Effector memory CD4-positive, alpha-beta T cell (primary cell): ENCODE measurements at places on chromosomes 2 and 18.

DNA sequence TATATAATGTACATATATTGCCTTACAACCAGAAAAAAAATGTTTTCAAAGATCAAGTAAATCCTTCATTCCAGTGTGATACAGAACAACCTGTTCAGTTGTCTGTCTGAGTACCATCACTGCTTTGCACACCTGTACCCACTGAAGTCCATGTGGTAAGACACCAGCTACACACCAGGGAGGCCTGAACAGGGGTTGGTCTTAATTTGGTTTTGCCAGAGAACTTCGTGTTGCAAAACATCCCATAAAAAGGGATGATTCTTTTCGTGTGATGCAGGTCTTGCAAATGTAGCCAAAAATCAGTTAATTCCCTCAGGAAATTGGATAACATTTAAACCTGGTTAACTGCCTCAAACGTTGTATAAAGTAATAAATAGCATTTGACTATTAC lies 73.7 kb upstream of the SLC1A4 start:
- no peak overlapping the region for H3K27ac ChIP-seq
- H3K27me3 ChIP-seq = no peaks in the 10 kb centered on the region
- no peaks in the 10 kb centered on the region for H3K36me3 ChIP-seq
- DNase-seq = no peak
- no peak overlapping the region for H3K4me3 ChIP-seq

DNA sequence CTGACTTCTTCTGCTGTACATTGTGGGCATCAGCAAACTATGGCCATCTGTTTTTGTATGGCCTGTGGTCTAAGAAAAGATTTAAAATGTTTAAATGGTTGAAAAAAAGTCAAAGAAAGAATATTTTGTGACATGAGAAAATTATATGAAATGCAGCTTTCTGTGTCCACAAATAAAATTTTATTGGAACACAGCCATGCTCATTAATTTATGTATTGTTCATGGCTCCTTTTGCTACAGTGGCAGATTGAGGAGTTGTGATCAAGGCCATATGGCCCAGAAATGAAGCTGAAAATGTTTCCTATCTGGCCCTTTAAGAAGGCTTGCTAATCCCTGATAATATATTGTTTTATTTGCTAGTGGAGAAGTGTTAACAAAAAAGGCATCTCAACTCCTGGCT lies 162.0 kb downstream of the SLC4A3 start:
- no peak overlapping the region for H3K27ac ChIP-seq
- DNase-seq = no peak
- no peaks in the 10 kb centered on the region for H3K4me1 ChIP-seq
- H3K27me3 ChIP-seq = no peaks in the 10 kb centered on the region
- no peaks in the 10 kb centered on the region for H3K36me3 ChIP-seq
- no peak overlapping the region for H3K4me3 ChIP-seq

DNA sequence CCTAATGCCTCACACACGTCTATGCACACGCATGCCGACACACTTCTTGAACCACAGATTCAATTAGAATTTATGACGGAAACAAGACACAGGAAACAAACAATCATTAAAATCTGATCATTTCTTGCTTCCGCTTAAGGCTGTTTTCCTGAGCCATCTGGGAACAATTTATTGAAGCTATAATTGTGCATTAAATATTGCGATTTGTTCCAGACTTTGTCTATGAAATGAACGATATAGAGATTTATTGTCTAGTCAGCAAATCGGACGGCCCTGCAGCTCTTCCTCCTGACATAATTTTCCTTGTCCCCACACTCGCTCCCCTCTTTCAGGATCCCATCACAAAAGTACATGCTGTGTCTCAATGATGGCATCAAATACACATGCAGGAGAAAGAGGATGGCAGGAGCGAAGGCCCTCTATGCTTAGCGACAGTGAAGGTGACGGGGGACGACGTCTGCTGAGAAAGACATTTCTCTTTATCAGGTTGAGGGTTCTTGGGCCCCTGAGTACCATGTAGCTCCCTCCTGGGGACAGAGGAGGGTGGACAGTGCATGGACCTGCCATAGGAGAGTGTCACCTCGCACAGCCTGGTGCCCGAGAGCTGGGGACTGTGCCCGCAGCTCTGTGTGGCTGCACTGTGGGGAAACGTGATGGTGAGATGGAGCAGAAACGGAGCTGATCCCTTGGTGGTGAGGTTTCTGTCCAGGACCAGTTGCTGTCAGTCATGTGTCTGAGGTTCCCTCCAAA lies 157.3 kb downstream of the ACKR3 start:
- H3K4me1 ChIP-seq = no peaks in the 10 kb centered on the region
- H3K27me3 ChIP-seq = no peaks in the 10 kb centered on the region
- no peak for DNase-seq
- H3K27ac ChIP-seq = no peak overlapping the region

DNA sequence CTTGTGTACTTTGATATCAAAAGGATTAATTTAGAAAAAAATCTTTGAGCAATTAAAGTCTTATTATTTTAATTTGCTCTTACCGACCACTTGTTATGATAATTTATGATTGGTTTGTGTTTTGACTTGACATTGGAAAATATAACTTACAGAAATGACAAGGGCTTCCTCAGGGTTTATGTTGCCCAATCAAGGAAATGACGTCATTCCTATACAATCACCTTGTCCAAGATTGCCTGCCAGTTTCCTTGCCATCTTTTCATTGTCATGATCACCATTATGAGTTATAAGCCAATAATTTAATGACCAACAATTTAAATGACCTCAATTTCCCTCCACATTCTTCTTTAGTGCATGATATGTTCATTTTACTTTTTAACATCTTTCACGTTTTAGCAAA lies 351.8 kb upstream of the TMEFF2 start:
- no peaks in the 10 kb centered on the region for H3K4me1 ChIP-seq
- no peak overlapping the region for H3K4me3 ChIP-seq
- no peaks in the 10 kb centered on the region for H3K36me3 ChIP-seq
- H3K27ac ChIP-seq = no peak overlapping the region

- no peak for DNase-seq
- no peaks in the 10 kb centered on the region for H3K36me3 ChIP-seq
- H3K4me1 ChIP-seq = peaks cover 25% of the 10 kb centered on the region
- no peaks in the 10 kb centered on the region for H3K27me3 ChIP-seq
- no peak overlapping the region for H3K4me3 ChIP-seq
- no peak overlapping the region for H3K27ac ChIP-seq
Measured at GRCh38 chr2:151640087-151640486, 94.2 kb downstream of the NEB start.

DNA sequence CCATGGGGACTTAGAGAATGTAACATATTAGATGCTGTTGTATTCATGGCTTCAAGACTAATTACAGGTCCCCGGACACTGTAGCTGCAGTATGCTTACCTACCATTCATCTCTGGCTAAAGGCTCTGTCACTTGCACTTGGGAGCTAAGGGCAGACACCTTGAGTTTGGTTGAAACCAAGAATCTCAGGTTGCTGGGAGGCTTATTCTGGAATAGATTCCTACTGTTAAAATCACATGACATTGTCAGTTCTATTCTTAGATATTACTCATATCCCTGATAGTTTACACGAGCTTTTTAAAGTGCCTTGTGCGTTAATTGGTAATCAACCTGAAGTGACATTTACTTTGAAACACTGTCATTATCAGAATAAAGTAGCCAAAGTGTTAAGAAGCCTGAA lies 73.0 kb upstream of the EPB41L5 start:
- no peak for DNase-seq
- H3K4me1 ChIP-seq = no peaks in the 10 kb centered on the region
- H3K36me3 ChIP-seq = peaks cover 59% of the 10 kb centered on the region
- H3K27ac ChIP-seq = no peak overlapping the region
- no peaks in the 10 kb centered on the region for H3K27me3 ChIP-seq

GRCh38 chr2:134283661-134284060 lies 29.8 kb downstream of the MGAT5 start:
- DNase-seq = no peak
- no peaks in the 10 kb centered on the region for H3K27me3 ChIP-seq
- H3K36me3 ChIP-seq = no peaks in the 10 kb centered on the region

DNA sequence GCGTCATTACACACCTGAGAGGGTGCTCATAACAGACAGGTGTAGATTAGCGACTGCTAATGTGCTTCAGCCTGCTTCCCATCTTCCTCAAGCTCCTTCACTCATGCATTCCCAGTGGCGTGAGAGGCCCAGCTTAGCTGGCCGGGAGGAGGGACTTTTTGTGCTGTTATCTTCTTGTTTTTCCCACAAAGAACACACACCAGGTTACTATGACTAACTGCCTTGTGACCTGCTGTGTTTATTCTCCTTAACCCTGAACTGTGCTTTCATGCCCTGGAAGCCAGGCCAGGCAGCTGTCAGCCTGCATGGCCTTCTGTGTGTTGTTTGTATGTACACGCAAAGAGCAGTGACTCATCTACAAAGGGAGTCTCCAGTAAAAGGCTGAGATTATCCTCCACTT lies 143.8 kb downstream of the PIEZO2 start:
- DNase-seq = no peak
- no peaks in the 10 kb centered on the region for H3K4me1 ChIP-seq
- H3K4me3 ChIP-seq = no peak overlapping the region
- no peaks in the 10 kb centered on the region for H3K36me3 ChIP-seq

GRCh38 chr2:96547731-96548171 lies 11.2 kb downstream of the ARID5A start:
- H3K4me1 ChIP-seq = peaks cover 24% of the 10 kb centered on the region
- no peak overlapping the region for H3K4me3 ChIP-seq
- no peaks in the 10 kb centered on the region for H3K27me3 ChIP-seq
- no peak for DNase-seq
- H3K36me3 ChIP-seq = peaks cover 53% of the 10 kb centered on the region
- H3K27ac ChIP-seq = no peak overlapping the region

GRCh38 chr2:230216489-230216888 lies 3.3 kb downstream of the SP110 start:
- peaks cover 15% of the 10 kb centered on the region for H3K4me1 ChIP-seq
- DNase-seq = no peak
- no peak overlapping the region for H3K27ac ChIP-seq
- H3K27me3 ChIP-seq = no peaks in the 10 kb centered on the region
- H3K4me3 ChIP-seq = no peak overlapping the region

GRCh38 chr2:65536596-65536995 lies 104.2 kb upstream of the SPRED2 start:
- no peaks in the 10 kb centered on the region for H3K4me1 ChIP-seq
- DNase-seq = no peak
- no peak overlapping the region for H3K4me3 ChIP-seq
- H3K27me3 ChIP-seq = no peaks in the 10 kb centered on the region
- no peaks in the 10 kb centered on the region for H3K36me3 ChIP-seq
- H3K27ac ChIP-seq = no peak overlapping the region

GRCh38 chr2:9548506-9548905 lies 7.1 kb downstream of the ADAM17 start:
- H3K36me3 ChIP-seq = no peaks in the 10 kb centered on the region
- no peak overlapping the region for H3K4me3 ChIP-seq
- no peak overlapping the region for H3K27ac ChIP-seq
- DNase-seq = no peak

GRCh38 chr2:207532676-207533075 lies 2.9 kb downstream of the CREB1 start:
- H3K4me3 ChIP-seq = no peak overlapping the region
- H3K4me1 ChIP-seq = peaks cover 46% of the 10 kb centered on the region
- H3K27ac ChIP-seq = peak overlapping the region; percentile 96
- no peaks in the 10 kb centered on the region for H3K36me3 ChIP-seq
- no peaks in the 10 kb centered on the region for H3K27me3 ChIP-seq
- no peak for DNase-seq

- no peaks in the 10 kb centered on the region for H3K27me3 ChIP-seq
- H3K4me3 ChIP-seq = no peak overlapping the region
- no peaks in the 10 kb centered on the region for H3K4me1 ChIP-seq
- H3K27ac ChIP-seq = no peak overlapping the region
Measured at GRCh38 chr18:27793013-27793785, 383.7 kb downstream of the CDH2 start.

DNA sequence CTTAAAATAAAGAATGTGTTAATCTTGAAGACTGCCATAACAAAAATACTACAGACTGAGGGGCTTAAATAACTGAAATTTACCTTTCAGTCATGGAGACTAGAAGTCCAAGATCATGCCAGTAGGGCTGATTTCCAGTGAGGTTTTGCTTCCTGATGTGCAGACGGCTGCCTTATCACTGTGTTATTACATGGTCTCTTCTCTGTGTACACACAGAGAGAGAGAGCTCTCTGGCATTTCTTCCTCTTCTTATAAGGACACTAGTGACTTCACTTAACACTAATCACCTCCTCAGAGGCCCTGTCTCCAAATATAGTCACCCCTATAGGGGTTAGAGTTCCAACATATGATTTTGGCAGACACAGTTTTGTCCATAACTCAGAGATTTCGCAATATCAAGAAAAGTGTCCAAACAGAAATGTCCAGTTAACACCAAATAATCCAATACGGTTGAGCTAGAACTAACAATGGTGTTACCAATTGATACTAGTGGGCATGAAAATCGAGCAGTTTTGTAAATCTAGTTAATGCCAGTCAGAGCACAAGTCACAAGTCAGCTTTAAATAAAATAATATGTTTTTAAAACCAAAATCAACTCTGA lies 399.8 kb downstream of the ADCYAP1 start:
- no peak overlapping the region for H3K27ac ChIP-seq
- DNase-seq = no peak
- H3K27me3 ChIP-seq = no peaks in the 10 kb centered on the region
- no peaks in the 10 kb centered on the region for H3K4me1 ChIP-seq
- no peak overlapping the region for H3K4me3 ChIP-seq

DNA sequence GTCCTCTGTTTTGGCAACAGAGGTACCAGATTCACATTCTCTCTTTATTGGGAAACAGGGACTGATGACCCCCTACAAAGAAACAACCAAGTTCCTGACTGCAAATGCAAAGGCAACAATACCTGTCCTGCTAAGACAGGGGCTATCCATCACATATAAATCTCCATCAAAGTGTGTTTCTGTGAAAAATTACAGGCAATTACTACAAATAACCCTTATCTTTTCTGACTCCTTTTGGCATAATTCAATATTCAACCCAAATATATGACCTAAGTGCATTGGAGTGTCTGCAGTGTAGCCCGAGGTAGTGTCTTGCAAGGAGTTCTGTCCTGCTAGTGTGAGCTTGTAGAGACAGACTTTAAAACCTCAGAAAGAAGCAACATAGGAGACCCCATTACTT lies 35.4 kb downstream of the KCNG3 start:
- no peak overlapping the region for H3K27ac ChIP-seq
- no peak overlapping the region for H3K4me3 ChIP-seq
- H3K27me3 ChIP-seq = no peaks in the 10 kb centered on the region
- H3K36me3 ChIP-seq = no peaks in the 10 kb centered on the region
- no peak for DNase-seq
